ENCODE measurements at places on chromosomes 1 and 21.
A peak's percentile ranks its signal among the peaks of the same experiment; 100 is the strongest.

DNA sequence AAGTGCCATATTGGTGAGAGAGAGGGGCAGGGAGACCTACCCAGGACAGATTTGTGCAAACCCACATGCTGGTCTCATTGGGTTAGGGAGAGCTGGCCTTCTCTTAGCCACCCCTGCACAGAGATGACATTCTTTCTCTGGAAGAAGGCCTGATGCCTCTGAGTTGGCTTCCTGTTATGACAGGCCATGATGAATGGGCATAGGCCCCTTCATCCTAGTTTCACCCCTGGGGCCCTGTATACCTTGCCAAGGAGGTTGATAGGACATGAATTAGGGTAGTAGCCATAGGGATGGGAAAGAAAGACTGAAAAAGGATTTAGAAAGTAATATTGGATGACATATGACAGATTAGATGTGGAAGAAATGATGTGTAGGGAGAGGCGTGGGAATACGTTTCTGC, 46.6 kb downstream of the TENT5C start:
- DNase-seq, result no peak

DNA sequence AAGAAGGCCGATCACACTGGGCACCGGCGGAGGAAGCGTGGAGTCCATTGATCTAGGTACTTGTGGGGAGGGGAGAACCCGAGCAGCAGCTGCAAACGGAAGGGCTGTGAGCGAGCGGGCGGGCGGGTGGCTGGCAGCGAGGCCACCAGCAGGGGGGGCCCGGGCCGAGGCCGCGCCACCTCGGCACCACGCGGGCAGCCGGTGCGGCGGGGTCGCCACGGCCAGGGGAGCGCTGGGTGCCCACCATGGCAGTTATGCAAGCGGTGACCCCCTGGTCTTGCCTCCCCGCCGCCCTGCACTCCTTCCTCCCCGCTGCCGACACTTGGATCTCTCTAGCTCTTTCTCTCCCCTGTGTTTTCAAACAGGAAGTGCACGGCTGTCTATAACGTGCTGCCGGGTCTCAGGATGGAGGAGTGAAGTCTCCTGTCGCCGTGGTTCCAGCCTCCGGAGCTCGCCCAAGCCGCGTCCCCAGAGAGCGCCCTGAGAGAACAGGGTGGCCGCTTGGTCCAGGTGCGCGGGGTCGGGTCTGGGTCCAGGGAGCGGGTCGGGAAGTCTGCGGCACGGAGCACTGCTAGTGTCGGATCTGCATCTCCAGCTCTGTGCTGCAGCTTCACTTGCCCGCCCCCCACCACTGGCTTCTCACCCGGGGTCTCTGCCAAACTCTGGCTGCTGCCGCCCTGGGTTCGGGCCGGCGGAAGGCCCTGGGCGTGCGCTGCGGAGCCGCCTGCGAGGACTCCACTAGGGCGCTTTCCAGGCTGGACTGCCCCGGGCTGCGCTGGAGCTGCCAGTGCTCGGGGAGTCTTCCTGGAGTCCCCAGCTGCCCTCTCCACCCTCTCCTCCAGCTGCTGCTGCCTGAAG, 22.7 kb downstream of the LRRC8D start:
- DNase-seq, result no peak

- DNase-seq, result no peak
These were observed 27.1 kb upstream of the LEPR start for GRCh38 chr1:65393347-65393746.

- no peak for DNase-seq
These were observed 351.0 kb upstream of the VAMP3 start for GRCh38 chr1:7420098-7420445.

DNA sequence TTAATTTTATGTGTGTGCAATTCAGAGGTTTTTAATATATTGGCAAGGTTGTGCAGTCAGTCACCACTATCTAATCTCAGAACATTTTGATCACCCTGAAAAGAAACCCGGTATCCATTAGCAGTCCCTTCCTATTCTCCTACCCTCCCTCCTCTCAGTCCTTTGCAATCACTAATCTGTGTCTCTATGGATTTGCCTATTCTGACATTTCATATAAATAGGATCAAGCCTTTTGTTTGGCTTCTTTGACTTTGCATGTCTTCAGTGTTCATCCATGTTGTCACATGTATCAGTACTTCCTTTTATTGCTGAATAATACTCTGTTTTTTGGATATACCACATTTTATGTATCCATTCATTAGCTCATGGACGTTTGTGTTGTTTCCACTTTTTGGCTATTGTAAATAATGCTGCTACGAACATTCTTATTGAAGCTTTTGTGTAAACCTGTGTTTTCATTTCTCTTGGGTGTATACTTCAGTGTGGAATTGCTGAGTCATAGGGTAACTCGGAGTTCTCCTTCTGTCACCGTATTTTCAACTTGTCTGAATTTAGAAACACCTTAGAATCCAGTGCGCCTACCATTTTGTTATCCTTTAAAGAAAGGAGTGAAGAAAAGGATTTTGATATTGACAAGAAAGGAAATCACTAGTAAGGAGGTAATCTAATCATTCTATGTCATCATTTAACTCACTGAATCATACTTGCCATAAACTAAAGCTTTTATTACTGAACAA, 3.4 kb downstream of the CEP85 start:
- no peak for DNase-seq

DNA sequence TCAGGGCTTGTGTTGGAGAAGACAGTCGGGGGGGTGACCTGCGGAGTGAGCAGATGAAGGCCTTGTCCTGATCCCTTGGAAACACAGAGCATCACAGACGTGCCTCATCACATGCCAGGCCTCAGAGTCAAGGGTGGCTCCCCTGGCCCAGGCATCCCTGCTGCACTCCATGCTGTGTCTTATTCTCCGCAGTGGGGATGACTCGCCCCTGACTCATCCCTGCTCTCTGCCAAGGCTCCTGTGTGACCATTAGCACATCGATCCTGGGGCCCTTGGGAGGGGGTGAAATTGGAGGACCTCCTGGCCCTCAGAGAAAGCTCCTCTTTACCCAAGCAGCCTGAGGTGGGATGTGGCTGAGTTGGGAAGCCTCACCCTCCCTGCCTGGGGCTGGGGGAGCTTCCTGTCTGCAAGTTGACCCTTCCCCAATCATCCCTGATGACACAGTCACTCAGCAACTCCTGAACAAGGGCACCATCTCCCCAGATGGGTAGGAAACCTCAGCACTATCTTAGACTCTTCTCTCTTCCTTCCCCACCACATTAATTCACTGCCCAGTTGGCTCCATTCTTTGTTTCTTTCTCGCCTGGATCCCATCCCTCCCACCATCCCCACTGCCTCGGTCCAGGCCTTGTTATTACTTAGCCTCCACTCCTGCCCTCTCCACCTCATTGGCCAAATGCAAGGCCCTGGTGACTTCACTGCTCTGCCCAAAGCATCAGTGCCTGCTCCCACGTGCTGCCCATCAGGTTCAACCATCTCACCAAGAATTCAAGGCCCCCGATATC, 74.6 kb downstream of the CAMK2N1 start:
- DNase-seq, result no peak

DNA sequence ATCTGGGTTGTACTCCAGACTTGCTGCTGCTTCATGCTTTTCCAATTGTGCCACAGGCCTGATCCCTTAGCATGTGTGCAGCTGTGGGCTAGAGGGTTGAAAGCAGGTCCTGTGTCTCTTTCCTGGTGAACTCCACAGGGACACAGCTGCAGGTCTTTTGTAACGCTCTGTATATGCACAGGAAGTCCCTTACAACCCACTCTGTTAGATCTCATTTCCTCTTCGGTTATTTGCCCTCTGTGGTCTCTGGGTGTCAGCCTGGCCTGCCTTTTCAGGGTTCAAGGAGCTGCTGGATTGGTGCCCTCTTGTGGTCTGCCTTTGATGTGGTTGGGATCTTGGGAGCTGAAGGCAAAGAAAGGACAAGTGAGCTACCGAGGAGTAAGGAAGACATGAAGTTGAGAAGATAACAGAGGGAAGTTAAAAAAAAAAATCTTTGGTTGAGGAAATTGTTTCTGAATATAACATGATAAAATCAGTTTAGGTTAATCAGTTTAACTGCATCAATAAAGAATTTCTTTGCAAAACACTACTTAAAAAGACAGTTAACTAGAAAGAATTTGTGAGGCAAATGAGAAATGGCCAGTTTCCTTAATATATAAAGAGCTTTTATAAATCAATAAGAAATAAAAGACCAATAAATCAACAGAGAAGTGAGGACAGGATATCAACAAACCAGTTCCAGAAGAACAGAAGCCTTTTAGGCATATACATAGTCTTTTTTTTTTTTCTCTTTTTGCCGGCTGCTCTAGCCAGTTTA, 44.1 kb downstream of the UCK2 start:
- peak; percentile 87 for DNase-seq

GRCh38 chr1:99943223-99943794, 26.5 kb upstream of the SLC35A3 start:
- no peak for DNase-seq

DNA sequence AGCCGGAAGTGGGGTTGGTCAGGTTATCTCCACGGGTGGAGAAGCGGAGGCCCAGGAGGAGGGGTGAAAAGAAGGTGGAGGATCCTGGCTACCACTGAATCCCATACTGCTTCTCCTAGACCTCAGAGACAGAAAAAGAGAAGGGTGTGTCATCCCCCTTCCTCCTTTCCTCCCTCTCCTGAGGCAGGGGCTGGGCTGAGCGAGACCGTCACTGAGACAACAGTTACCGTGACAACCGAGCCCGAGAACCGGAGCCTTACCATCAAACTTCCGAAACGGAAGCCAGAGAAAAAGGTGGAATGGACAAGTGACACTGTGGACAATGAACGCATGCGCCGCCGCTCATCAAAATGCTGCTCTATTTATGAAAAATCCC, 42.1 kb upstream of the NBPF3 start:
- no peak for DNase-seq

- no peak for DNase-seq
These were observed 58.5 kb downstream of the PALMD start for GRCh38 chr1:99704356-99704816.

- no peak for DNase-seq
These were observed 595 bp downstream of the AK2 start for GRCh38 chr1:33036051-33036525.
